Effector memory CD4-positive, alpha-beta T cell (primary cell): ENCODE measurements at places on chromosomes 1 and 21.

DNA sequence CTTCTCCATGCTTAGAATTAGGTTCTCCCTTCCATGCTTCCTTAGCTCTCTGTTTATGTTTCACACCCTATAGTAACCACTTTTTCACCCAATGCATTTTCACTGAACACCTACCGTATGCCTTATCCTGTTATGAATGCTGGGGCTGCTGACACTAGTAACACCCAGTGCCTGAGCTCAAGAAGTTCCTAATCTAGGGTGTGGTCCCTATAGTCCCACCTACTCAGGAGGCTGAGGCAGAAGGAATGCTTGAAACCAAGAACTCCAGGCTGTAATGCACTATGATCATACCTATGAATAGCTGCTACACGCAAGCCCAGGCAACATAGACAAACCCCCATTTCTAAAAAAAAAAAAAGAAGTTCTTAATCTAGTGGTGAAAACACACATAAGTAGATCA is 5.5 kb downstream of the EPHA10 start:
- no peak for DNase-seq

DNA sequence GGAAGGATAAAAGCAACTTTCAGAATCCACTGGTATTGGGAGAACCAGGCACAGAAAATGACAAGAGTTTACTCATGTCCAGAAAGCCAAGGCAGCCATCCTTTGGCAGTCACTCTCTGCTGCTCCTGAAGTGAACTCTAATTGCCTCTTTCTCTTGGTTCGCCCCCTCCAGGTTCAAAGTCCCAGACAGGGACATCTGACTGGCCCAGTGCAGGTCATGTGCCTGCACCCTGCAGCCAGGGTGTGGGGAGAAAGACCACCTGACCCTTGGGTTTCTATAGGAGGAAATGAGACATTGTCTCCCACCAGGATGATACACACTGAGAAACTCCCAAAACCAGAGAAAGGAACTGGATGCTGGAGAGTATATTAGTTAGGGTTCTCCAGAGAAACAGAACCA is 103.9 kb upstream of the SYT6 start:
- DNase-seq: no peak

GRCh38 chr1:84199257-84199656 is 55.2 kb downstream of the PRKACB start:
- no peak for DNase-seq

GRCh38 chr21:36773117-36773516 is 74.2 kb downstream of the SIM2 start:
- DNase-seq: no peak

DNA sequence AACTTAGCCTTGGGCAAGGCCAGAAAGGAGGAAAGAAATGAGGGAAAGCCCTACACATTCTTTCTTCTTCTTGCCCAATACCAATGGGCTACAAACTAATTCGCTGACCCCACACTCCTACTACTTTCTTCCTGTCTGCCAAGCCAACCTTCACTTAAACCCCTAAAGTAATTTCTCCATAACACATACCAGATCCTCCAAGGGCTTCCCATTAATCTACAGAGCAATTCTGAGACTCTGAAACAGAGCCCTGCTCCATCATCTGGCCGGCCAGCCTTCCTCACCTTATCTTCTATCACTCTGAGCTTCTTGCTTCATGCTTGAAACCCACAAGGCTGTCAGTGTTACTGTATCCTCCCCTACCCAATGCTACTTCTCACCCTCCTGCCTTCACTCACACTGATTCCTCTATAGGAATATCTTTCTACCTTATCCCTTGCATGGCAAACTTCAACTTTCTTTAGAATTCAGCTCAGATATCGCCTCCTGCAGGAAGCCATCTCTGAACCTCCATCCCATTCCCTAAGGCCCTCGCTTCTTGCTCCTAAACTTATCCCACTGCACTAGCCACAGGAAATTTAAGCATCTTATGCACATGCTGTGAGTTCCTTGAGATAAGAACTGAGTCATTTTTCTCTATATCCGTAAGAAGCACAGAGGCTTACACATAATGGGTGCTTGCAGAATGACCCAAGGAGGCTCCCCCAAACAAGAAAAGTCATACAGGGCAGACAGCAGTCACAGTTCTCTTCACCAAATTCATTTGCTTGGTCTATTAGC is 81.9 kb downstream of the JAK1 start:
- no peak for DNase-seq
